NCI-H1092 (cell line): ENCODE measurements at places on chromosomes 5 and 9.

GRCh38 chr5:95600557-95600956 is 19.3 kb upstream of the GPR150 start:
- no peak for DNase-seq

GRCh38 chr5:90020575-90021538 is 388.7 kb downstream of the CETN3 start:
- no peak for DNase-seq

GRCh38 chr9:37926737-37927118 is 22.8 kb upstream of the SLC25A51 start:
- DNase-seq, result no peak

DNA sequence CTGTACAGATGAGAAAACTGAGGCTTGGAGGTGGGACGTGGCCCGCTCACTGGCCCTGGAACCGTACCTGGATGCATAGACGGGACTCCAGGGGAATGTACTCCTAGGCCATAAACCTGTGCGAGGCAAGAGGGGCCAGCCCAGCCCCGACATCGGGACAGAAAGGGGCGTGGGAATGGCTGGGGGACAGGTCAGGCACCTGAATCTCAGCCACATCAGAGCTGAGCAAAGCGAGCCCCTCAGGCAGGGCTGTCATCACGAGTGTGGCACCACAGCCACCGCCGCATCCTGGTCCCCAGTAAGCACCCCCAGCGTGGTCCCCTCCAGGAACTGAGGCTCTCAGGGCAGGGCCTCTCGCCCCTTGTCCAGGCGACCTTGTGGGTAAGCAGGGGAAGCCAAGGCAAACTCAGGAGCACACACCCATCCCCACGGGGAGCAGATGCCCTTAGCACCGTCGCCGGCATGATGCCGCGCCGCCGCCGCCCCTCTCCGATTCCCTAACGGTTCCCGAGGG is 16.5 kb downstream of the NACC2 start:
- DNase-seq, result no peak

- DNase-seq, result peak; percentile 38
Measured at GRCh38 chr9:121581786-121582600, 69.4 kb upstream of the DAB2IP start.

GRCh38 chr5:107541400-107541799 is 129.3 kb downstream of the EFNA5 start:
- DNase-seq, result no peak

- DNase-seq, result peak; percentile 56
Measured at GRCh38 chr5:7391814-7392692, 3.9 kb upstream of the ADCY2 start.

DNA sequence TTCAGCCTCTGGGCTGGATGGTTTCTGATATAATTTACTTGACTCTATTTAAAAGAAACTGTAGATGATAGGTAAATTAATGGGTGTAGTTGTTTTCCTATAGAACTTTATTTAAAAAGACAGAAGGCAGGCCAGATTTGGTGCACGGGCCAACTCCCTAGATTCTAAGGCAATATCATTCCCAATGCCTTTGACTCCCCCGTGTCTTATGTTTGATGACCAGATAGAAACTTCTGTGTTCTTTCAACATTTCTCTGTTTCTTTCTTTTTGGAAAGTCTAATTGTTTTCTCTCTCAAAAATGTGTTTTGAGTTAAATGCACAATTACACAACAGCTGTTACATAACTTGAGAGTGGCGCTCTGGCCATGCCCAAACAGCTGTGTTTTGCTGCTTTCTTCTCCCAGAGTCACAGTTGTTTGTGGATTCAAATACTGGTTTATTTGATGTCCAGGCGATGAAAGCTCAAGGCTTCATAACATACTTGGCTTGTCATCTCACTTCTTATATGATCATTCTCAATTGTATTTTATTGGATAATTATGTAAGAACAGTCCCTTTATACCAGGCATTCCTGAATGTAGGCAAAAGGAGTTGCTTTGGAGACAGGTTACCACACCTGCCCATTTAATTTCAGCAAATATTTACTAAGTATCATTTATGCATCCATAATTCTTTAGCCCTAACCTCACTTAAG is 1.7 kb upstream of the ALDH1A1 start:
- DNase-seq, result no peak

GRCh38 chr5:6412811-6413210 is 34.5 kb upstream of the MED10 start:
- no peak for DNase-seq

GRCh38 chr5:73198833-73199592 is 26.0 kb downstream of the TMEM174 start:
- DNase-seq, result no peak

- DNase-seq, result no peak
Measured at GRCh38 chr5:174239718-174240117, 194.2 kb downstream of the NSG2 start.

DNA sequence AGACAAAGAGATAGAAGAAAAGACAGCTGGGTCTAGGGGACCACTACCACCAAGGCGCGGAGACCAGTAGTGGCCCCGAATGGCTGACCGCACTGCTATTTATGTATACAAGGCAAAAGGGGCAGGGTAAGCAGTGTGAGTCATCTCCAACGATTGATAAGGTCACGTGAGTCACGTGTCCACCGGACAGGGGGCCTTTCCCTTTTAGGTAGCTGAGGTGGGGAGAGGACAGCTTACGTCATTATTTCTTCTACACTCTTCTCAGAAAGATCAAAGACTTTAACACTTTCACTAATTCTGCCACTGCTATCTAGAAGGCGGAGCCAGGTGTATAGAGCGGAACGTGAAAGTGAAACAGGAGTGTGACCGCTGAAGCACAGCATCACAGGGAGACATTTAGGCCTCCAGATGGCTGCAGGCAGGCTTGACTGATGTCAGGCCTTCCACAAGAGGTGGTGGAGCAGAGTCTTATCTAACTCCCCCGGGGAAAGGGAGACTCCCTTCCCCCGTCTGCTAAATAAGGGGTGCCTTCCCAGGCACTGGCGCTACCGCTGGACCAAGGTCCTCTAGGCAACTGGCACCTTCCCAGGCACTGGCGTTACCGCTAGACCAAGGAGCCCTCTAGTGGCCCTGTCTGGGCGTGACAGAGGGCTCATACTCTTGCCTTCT is 6.1 kb upstream of the PRR16 start:
- peak; percentile 4 for DNase-seq

- DNase-seq, result no peak
Measured at GRCh38 chr9:88321764-88322163, 66.5 kb upstream of the SPIN1 start.

GRCh38 chr5:87260604-87261192 is 7.0 kb upstream of the RASA1 start:
- DNase-seq, result no peak

DNA sequence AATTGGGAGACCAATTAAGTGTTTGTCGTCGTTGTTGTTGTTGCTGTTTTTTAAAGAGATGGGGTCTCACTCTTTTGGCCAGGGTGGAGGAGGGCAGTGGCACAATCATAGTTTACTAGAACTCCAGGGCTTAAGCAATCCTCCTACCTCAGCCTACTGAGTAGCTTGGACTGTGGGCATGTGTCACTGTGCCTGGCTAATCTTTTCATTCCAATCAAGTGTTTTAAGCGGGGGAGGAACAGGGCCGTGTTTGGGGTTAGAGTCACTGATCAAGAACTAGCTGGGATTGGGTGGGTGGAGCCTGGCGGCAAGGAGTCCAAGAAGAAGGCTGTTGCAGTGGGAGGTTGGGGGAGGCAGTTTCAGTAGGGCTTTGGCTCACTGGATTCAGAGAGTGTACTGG is 13.8 kb downstream of the SNX30 start:
- no peak for DNase-seq

DNA sequence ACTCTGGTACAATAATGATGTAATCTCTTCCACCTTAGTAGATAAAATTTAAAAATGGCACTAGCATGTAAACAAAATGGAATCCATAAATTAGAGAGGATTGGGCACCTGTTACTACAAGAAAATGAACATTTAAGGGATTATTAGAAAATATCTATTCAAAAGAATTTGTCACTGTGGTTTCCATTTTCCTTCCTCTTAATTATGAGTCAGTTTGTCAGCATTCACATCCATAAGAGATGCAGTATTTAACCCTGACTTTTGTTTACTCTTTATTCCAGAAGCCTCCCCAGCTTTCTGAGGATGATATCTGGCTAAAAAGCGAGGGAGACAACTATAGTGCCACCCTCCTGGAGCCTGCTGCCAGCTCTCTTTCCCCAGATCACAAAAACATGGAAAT is 72.1 kb downstream of the C9orf152 start:
- no peak for DNase-seq

DNA sequence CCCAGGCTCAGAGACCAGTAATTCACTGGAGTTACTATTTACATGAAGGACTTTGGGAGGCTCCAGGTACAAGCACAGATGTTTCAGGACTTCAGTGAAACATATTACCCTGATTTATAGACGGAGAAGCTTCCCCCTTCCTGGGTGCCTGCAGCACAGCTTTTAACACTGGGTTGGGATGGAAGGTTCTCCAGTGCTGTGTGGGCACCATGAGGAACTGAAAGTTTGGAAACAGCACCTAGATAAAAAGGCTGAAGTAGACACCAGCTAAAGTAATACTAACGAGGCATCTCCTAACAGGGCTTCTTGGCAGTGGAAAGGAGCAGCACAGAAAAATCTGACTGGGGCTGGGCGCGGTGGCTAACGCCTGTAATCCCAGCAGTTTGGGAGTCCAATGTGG is 70.7 kb downstream of the GCNT1 start:
- no peak for DNase-seq

GRCh38 chr9:98961513-98962180 is 17.9 kb downstream of the COL15A1 start:
- no peak for DNase-seq

DNA sequence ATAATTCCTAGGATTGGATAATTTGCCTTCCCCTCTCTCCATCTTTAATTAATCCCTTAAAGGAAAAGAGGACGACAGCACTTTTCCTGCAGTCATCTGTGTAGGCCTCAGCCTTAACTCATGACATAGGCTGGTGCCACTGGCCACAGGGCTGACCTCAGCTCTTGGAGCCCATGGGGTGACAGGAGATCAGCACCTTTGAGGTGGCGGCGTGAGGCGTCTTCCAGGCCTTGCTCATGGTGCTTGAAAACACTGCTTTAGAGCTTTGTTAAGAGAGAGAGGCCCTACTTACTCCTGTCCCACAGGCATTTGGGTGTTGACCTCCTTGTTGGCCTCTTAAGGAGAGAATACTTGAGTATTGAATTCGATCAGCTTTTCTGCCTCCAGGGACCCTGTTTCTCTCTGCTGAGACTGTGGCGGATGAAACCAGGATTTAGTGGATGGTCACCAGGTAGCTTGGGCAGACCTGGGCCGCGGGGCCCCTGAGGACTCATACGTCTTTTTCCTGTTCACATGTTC is 23.4 kb downstream of the TENT4A start:
- no peak for DNase-seq

- no peak for DNase-seq
Measured at GRCh38 chr9:2816476-2817141, 27.3 kb downstream of the PUM3 start.

GRCh38 chr5:169626779-169627178 is 10.3 kb upstream of the DOCK2 start:
- no peak for DNase-seq

- DNase-seq, result no peak
Measured at GRCh38 chr9:123749580-123750202, 180.2 kb downstream of the DENND1A start.

GRCh38 chr9:133008406-133008805 is 22.4 kb upstream of the GTF3C5 start:
- DNase-seq, result no peak

DNA sequence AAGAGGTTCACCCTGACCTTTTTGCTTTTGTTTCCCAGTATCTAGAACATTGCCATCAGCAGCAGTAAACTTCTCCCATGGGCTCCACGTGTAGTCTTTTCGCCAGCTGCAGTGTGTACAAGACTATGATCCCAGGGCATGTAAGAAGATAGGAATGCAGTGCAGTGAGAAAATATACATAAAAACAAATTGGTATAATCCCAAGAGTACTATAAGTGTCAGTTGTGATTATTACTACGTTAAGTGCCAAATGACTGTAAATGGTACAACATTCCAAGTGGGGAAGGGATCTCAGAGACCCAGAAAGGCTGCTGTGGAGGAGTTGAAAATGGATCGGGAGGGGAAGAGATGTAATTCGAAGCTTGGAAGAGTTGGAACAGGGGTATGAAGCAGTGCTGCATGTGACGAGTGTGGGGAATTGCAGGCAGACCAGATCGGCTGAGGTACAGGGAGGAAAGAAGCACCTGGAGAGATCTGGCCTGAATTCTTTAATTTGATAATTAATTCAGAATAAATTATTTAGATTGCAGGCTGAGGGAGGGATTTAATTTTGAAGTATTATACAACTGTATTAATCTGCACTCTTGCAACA is 95.1 kb downstream of the FBXL7 start:
- DNase-seq, result no peak

DNA sequence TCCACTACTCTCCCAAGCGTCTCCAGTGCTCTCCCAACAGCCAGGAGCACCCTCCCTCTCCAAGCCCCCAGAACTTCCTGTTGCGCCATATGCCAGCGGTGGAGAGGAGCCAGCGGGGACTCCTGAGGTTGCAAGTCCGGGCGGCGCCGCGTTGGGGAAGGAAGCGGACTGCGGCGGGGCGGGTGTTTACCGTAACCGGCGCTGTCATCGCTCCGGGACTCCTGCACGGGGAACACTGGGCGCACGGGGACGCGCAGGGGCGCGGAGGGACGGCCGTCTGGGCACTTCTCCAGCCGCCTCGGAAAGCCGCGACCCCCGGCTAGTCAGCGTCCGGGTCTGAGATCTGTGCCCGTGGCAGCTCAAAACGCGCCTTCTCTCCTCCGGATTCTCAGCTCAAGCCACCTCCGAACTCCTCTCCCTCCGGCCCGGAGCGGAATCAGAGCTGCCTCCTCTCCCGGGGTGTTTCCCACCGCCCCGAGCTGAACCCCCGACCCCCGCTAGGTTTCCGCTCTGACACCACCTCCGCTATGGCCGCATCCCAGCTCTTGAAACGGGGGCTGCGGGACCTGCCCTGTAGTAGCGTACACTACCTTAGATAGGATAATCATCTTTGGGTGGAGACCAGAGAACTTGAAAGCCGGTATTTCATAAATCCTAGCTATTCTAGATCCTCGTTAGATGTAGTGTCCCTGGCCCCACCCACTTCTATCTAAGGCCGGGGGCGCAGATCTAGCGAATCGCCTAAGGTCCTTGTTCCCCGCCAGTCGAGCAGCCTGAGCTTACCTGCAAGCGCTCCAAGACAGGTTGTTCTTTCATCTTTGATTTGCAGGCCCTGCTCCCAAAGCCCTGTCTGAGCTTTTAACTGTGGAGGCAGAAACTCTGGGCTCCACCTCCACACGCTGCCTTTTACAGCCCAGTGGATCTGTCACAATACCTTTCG is at the start of gene TRPM6:
Gene TRPM6, minus strand, starts transcription at position 881 of the 940 bp plus-strand sequence. Its CDS starts 65 bp downstream, at position 816.
- DNase-seq, result peak; percentile 60

GRCh38 chr5:40716000-40716399 is 36.3 kb downstream of the PTGER4 start:
- DNase-seq, result no peak

DNA sequence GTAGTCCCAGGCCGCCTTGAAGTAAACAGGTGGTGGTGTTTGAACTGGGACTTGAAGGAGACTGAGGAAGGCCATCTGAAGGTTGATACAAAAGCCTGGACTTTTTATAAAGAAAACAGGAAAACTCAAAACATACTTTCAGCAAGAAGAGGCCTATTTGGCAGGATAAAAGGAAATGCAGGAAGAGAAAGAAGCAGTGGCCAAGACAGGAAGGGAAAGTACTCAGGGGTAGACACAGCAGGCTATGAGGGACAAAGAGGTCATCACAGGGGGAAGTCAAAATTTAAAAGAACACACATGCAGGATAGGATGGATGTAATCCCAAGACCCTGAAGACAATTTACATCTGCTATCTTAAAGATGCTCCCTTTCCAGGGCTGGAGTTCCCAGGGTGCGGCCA is 13.0 kb downstream of the TLE1 start:
- DNase-seq, result no peak
